Left lung (tissue), 14 donors: ENCODE measurements at places on chromosomes 1 and 21. TPM values are rescaled to one million over a fixed set of nuclear protein-coding genes. Genes with fewer than 3 reads are reported as not detected.

OR2T33 gene
- not detected for polyA plus RNA-seq

BOLA1 gene
- 15.6 TPM for polyA plus RNA-seq

CADM3 gene
- 1.6 TPM for polyA plus RNA-seq

ST6GALNAC3 gene
- polyA plus RNA-seq, result 32.6 TPM

TNFRSF9 gene
- 0.11 TPM for polyA plus RNA-seq

PPCS gene
- 65.8 TPM for polyA plus RNA-seq

IL12RB2 gene
- 0.67 TPM for polyA plus RNA-seq

LCE1D gene
- polyA plus RNA-seq, result not detected

KCNK2 gene
- polyA plus RNA-seq, result 0.17 TPM

LPGAT1 gene
- 26.2 TPM for polyA plus RNA-seq

LCE2A gene
- polyA plus RNA-seq, result not detected

TRIM17 gene
- polyA plus RNA-seq, result 3.7 TPM

UQCRHL gene
- 2.7 TPM for polyA plus RNA-seq
